ENCODE measurements at places on chromosomes 7 and 10.

- DNase-seq = no peak
Observed at GRCh38 chr10:13743101-13743693, 156.4 kb downstream of the PRPF18 start.

GRCh38 chr7:148535217-148535616 is 55.3 kb upstream of the C7orf33 start:
- no peak for DNase-seq

DNA sequence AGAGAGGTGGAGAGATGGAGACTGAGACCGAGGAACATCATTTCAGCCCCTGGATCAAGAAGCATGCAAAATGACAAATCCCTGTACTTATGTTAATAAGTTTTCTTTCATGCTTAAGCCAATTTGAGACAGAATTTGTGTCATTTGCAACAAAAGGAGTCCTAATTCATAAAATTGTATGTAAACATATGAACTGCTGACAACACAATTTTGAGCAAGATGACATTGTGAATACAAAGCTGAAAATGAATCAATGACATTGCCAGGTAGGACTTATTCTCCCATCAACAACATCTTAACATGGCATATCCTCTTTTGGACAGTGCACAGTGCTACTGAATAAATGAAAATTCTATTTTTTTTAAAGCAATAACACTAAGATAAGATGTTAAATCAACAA is 264.0 kb downstream of the WDR11 start:
- DNase-seq = no peak

GRCh38 chr10:7258948-7259523 is 151.8 kb downstream of the SFMBT2 start:
- DNase-seq = no peak

DNA sequence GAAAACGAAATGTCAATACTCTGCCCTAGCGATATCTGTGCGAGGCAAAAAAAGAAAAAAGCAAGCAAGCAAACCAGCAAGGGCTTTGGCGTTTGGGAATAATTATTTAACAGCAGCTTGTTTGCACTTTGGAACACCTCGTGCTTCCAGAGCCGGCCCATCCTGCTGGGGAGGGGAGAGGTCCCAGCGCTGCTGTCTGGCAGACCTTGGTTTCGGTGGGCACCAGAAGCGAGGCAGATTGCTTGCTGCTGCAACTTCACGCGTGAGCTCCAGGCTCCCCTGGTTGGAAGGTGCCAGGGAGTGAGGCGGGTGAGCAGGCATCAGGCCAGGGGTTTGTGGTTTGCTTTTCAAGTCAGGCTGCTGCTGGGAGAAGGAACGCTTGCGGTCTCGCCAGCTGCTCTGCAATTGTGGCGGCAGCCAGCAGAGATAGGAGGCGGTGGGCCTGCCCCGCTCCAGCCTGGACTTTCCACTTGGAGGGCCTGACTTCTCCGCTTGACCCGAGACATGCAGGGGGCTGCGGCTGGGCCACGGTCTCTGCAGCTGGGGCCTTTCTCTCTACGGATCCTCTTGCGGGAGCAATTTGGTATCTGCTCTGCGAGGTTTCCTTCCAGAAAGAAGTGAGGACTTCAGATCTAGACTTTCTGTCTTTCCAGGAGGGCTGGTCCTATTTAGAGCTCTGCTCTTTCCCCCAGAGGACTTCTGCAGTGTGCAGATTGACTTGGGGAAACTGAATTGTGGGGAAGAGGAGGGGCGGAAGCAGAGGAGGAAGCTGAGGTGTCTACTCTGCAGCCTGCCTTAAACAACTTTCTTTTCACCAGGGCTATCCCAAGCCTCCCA is 131.4 kb downstream of the PRPF18 start:
- DNase-seq = no peak

- DNase-seq = no peak
Observed at GRCh38 chr7:35871856-35872255, 71.0 kb downstream of the SEPTIN7 start.

GRCh38 chr10:84706431-84706830 is 378.0 kb downstream of the CCSER2 start:
- DNase-seq = no peak

DNA sequence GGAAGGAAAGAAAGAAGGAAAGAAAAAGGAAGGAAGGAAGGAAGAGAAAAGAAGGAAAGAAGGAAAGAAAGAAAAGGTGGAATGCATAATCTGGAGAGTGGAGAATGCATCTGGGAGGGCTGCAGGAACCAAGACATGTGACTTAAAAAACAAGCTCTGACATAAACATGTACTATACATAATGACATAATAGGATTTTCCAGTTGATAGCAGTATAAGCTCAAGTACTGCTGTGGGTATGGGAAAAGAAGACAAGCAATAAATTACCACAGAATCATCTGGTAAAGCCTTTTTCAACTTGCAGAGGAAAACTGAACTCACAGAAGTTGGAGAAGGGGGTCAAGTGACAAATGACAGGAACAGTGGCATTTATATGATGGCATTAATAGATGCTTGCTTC is 345.9 kb downstream of the PLXDC2 start:
- DNase-seq = no peak

- no peak for DNase-seq
Observed at GRCh38 chr7:158706273-158706704, 1.7 kb upstream of the NCAPG2 start.

DNA sequence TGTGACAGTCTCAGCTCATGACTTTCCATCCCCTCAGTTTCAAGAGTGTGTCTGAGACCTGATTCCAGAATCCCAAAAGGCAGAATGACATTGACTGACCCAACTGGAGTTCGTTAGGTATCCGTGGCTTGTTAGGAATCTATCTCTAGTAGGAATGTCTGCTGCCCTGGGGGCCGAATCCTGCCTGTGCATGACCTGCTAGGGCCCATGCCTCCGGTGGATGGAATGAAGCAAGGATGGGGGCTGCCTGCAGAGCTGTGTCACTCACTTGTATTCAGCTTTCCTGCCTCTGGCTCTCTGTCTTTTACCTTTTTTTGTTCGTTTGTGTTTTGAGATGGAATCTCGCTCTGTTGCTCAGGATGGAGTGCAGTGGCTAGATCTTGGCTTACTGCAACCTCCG is 129.5 kb downstream of the SDK1 start:
- DNase-seq = no peak

DNA sequence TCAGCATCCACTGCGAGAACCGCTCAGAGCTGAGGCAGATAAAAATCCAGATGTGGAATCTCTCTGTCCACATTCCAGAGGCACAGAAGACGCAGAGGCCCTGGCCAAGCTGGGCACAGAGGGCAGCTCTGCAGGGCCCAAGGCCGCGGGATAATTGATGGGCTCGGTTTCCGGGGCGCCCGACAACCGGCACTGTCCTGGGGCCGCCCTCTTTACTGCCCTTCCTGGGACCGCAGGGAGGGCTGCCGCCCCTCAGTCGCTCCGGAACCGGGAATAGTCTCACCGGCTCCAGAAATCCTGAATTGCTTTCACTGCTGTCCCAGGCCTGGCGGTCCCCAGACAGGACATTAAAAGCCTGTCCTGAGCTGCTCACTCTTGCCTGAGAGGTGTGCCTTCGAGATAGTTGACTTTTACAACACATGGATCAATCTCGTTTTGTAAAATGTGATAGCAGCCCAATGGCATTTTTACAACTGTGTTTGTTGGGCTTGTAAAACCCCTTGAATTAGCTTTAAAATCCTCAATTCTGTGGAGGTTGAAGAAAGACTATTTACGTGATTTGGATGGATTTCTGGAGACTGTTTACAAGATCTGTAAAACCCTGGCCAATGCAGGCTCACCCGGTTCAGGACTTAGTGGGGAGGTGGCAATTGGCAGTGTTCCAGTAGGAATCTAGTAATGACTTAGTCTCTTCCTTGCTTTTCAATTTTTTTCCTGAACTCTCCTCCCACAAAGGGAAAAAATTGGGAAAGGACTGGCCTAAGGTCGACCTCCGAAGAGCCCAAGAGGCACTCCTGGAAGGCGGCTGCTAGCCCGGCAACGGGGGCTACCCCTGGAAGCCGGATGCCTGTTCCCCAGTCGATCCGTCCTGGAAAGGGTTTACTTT is 1.4 kb upstream of the HOXA6 start:
- DNase-seq = no peak

GRCh38 chr7:104328970-104329825 is 795 bp downstream of the LHFPL3 start:
- DNase-seq = no peak

- DNase-seq = no peak
Observed at GRCh38 chr10:63084690-63085382, 48.3 kb upstream of the NRBF2 start.
